ENCODE measurements at places on chromosomes 11 and 22.

- peak; percentile 50 for DNase-seq
These were observed 2.5 kb upstream of the NPAS4 start for GRCh38 chr11:66418168-66418985.

GRCh38 chr22:26558248-26558895 lies 31.6 kb downstream of the TPST2 start:
- no peak for DNase-seq

- no peak for DNase-seq
These were observed 26.6 kb downstream of the RELT start for GRCh38 chr11:73402834-73403185.

GRCh38 chr11:67468056-67468455 lies 995 bp downstream of the TMEM134 start:
- no peak for DNase-seq

GRCh38 chr11:129283141-129283540 lies 91.0 kb upstream of the ARHGAP32 start:
- no peak for DNase-seq

DNA sequence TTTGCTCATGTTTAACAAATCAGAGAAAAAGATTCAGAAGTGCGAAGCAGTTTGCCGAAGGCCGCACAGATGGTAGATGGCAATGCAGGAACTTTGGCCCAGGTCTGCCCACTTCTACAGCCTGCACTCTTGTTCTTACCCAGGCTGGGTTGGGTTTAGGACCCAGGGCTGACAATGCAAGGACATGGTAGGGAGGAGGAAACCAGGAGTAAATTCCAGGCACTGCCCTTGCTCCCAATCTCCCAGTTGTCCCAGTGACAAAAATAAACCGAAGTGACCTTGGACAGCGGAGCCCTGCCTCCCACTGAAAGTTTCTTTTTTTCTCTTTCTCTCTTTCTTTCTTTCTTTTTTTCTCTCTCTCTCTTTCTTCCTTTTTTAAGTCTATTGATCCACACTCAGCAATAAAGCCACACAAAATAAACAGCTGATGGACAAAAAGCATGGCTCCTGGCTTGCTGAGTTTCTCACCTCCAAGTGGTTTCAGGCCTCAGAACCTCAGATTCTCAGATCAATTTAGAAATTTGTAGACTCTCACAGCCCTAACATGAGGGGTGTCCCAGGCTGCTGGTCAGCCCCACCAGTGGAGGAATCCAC lies 33.5 kb upstream of the FCHSD2 start:
- DNase-seq, result no peak

DNA sequence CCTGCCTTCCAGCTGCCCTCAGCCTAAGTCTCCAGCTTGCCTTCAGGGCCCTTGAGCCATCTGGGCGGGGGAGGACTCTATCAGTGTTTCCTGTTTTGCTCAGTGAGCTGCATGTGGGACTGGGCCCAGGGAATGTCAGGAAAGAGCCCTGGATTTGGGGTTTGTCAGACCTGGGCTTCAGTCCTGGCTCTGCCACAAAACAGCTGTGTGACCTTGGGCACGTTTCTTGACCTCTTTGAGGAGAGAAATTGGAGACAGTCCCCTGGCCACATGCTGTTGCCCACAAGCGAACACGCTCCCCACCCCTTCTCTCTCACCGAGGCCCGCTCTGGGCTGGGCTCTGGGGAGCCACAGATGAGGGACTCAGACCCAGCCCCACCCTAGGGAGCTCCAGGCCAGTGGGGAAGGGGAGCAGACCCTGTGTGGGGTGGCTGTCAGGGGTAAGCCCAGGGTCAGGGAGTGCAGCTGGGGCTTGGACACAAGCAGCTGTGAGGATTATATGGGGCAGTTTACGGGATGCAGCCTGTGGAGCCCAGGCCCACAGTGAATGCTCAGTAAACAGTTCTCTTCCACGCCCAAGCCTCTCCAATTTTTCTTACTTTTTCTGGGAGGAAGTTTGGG lies 12.3 kb downstream of the MYO7A start:
- DNase-seq, result no peak

GRCh38 chr22:22519591-22519990 lies 479 bp downstream of the ZNF280A start:
- no peak for DNase-seq
